ENCODE measurements at places on chromosomes 5 and 9.

DNA sequence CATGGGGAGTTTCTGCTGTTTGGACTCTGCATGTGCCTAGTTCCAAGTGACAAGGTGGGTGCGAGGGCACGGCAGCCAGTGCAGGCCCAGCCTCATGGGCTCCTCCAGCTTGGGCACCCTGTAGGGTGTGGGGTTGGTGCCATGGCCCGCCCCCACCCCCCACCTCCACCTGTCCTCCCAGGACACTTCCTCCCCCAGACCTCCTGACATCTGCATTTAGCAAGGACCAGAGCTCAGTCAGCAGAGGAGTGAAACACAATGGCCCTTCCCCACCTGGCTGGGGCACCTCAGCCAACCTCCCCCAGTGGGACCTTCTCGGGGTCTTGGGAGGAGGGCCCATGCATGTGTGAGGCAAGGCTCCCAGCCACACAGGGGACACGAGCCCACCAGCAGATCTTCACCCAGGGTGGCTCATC lies 1.9 kb upstream of the NKD2 start:
- peak; percentile 20 for DNase-seq
- no peak overlapping the region for H3K4me3 ChIP-seq
- peaks cover 64% of the 10 kb centered on the region for H3K4me1 ChIP-seq
- H3K27me3 ChIP-seq = peaks cover 14% of the 10 kb centered on the region
- no peaks in the 10 kb centered on the region for H3K36me3 ChIP-seq
- H3K27ac ChIP-seq = peak overlapping the region; percentile 47

DNA sequence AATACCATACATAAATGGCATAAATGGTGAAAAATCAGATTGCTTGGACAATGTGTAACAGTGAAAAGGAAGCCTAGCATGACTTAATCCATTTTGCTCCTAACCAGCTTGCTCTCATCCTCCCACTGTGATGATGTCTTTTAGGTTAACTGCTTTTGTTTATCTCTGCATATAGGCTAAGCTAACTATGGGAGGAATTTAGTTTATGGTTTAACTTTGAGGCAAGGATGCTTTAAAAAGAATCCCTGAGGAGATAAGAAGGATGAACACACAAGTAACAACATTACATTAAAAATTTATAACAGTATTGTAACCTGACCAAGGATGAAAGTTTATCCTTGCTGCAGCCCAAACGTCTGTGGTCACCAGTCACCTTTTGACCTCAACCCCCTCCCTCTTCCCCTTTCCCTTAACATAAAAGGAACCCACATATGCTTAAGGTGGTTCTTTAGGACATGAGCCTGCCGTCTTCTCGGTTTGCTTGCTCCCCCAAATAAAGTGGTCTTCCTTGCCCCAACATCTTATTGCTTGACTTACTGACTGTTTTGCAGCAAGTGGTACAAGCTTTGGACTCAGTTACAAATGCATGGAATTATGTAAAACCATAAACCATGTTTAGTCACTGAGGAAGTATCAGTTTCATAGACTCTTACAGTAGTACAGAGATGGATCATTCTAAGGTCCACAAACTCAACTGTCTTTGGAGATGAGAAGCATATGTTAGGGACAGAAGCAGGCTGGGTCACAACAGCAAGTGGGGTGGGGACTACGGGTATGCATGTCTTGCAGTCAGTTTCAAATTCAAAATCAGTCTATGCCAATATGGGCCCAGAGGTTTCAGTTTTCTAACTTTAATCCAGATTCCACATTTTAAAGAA lies 31.3 kb downstream of the AGXT2 start:
- H3K27ac ChIP-seq = no peak overlapping the region
- no peaks in the 10 kb centered on the region for H3K27me3 ChIP-seq
- DNase-seq = no peak
- no peaks in the 10 kb centered on the region for H3K36me3 ChIP-seq
- no peaks in the 10 kb centered on the region for H3K4me1 ChIP-seq
- H3K4me3 ChIP-seq = no peak overlapping the region

- DNase-seq = no peak
- H3K27me3 ChIP-seq = no peaks in the 10 kb centered on the region
- H3K4me3 ChIP-seq = no peak overlapping the region
Observed at GRCh38 chr9:36961561-36962325, 72.3 kb downstream of the PAX5 start.

- peak; percentile 90 for DNase-seq
- 0 out of 2 replicates have a peak, but pooled peaks cover 6% of the 10 kb centered on the region for H3K4me1 ChIP-seq
- H3K27me3 ChIP-seq = no peaks in the 10 kb centered on the region
- H3K4me3 ChIP-seq = peak overlapping the region; percentile 76
Observed at GRCh38 chr5:15501091-15501791, 1.3 kb downstream of the FBXL7 start.

DNA sequence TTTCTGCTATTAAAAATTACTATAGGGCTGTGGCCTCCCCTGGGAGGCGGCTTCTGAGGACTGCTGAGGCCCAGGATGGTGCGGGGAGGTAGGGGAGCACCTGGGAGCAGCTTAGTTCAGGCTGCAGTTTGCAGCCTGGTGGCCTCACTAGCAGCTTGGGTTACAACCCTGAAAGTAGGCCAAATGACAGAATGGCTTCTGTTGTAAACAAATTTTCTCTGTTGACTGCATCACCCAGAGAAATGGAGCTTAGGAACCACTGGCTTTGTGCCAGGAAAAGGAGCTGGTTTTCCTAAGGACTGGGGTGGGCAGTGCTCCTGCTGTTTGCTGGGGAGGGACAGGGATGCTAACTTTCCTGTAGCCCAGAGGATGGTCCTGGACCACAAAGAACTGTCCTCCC lies 130.3 kb downstream of the ENTREP1 start:
- H3K27ac ChIP-seq = no peak overlapping the region
- no peak overlapping the region for H3K4me3 ChIP-seq
- H3K36me3 ChIP-seq = no peaks in the 10 kb centered on the region
- no peak for DNase-seq

GRCh38 chr5:50667023-50667652 lies 701 bp downstream of the PARP8 start:
- no peaks in the 10 kb centered on the region for H3K36me3 ChIP-seq
- peaks cover 20% of the 10 kb centered on the region for H3K4me1 ChIP-seq
- no peak for DNase-seq
- H3K27ac ChIP-seq = peak overlapping the region; percentile 99
- peak overlapping the region; percentile 98 for H3K4me3 ChIP-seq
- H3K27me3 ChIP-seq = no peaks in the 10 kb centered on the region

DNA sequence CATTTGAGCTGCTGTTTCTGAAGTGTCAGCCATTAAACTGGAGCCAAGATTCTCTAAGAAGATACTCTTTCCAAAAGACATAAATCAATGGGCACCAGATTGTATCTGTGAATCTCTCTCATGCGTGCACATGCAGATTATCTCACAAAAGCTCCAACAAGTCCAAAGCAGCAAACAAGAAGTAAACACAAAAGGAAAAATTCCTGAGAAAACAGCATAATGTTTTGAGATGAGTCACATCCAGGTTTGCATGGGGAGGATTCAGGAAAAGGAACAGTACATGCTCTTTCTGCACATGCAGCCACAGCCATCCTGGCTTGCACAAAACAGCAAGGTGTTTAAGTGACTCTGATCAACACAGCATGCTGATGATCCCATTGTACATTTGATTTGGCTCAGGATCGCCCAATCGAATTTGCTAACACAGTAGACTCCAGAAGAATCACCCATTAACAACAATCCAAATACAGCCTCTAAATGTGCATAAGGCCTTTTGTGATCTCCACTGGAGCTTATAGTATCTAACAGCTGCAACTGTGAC lies 143.1 kb downstream of the ELAVL2 start:
- H3K4me3 ChIP-seq = no peak overlapping the region
- no peak for DNase-seq
- no peaks in the 10 kb centered on the region for H3K27me3 ChIP-seq
- no peak overlapping the region for H3K27ac ChIP-seq

DNA sequence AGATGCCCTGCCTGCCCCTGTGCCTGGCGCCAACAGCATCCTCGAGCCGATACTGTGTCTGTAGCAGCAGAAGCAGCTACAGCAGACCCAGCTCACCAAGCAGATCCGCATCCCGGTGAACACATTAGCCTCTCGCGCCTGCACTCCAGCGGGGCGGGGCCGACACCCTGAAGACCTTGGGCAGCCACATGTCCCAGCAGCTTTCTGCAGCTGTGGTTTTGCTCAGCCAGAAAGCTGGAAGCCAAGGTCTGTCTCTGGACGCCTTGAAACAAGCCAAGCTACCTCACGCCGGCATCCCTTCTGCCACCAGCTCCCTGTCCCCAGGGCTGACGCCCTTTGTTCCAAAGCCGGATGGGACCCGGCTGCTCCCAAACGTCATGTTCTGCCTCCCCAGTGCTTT lies 59.6 kb downstream of the ACTBL2 start:
- no peak for DNase-seq
- no peaks in the 10 kb centered on the region for H3K36me3 ChIP-seq
- no peak overlapping the region for H3K27ac ChIP-seq
- no peaks in the 10 kb centered on the region for H3K27me3 ChIP-seq

GRCh38 chr5:176873541-176874172 lies 25.5 kb downstream of the HK3 start:
- H3K36me3 ChIP-seq = no peaks in the 10 kb centered on the region
- H3K4me1 ChIP-seq = no peaks in the 10 kb centered on the region
- no peak for DNase-seq
- H3K4me3 ChIP-seq = no peak overlapping the region

DNA sequence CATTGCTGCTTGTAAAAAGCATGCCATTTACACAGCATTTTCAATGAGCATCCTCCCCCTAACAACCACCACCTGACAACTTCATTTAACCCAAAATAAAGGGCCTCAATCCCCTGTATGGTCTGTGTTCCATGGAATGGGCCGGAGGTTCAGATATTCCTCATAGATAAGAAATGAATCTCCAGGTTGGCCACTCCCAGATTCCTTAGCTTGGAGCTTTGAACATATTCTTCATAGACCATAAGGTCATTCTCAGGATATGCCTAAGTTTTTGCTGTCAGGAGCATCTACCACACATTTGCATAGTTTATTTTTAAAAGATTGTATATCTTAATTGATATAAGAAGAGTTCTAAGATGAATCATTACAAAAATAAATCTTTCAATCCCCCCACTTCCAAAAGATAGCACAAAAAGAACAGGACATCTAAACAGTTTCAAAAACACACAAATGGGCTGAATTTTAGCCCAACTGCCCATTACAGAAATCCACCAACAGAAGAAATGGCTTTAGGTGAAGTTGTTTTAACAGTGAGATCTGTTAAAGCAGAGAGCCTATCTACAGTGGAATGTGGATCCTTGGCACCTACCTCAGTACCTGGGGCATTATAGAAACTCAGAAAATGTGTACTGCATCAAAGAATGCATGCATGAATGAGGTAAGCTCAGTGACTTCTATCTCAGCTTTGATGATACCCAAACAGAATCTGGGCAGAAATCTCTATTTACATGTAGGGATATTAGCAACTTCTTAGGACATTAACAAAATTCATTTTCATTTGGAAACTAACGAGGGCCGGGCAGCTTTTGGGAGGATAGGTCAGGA lies 179.8 kb downstream of the SEC61B start:
- no peak overlapping the region for H3K27ac ChIP-seq
- no peaks in the 10 kb centered on the region for H3K36me3 ChIP-seq
- no peak for DNase-seq
- no peaks in the 10 kb centered on the region for H3K27me3 ChIP-seq
- no peaks in the 10 kb centered on the region for H3K4me1 ChIP-seq

GRCh38 chr9:79080536-79080935 lies 491.2 kb upstream of the TLE4 start:
- H3K4me1 ChIP-seq = no peaks in the 10 kb centered on the region
- H3K36me3 ChIP-seq = no peaks in the 10 kb centered on the region
- H3K27me3 ChIP-seq = no peaks in the 10 kb centered on the region
- H3K4me3 ChIP-seq = no peak overlapping the region
- DNase-seq = no peak
- no peak overlapping the region for H3K27ac ChIP-seq

- no peaks in the 10 kb centered on the region for H3K27me3 ChIP-seq
- no peaks in the 10 kb centered on the region for H3K36me3 ChIP-seq
- no peak overlapping the region for H3K4me3 ChIP-seq
- 0 out of 2 replicates have a peak, but pooled peaks cover 8% of the 10 kb centered on the region for H3K4me1 ChIP-seq
- H3K27ac ChIP-seq = no peak overlapping the region
Observed at GRCh38 chr9:22055090-22055489, 46.0 kb upstream of the CDKN2B start.

- H3K36me3 ChIP-seq = no peaks in the 10 kb centered on the region
- H3K4me1 ChIP-seq = no peaks in the 10 kb centered on the region
- DNase-seq = no peak
Observed at GRCh38 chr5:165242646-165243045, 1737.2 kb downstream of the MAT2B start.

GRCh38 chr9:125089331-125089730 lies 54.0 kb downstream of the SCAI start:
- H3K36me3 ChIP-seq = no peaks in the 10 kb centered on the region
- H3K4me1 ChIP-seq = no peaks in the 10 kb centered on the region

GRCh38 chr9:114830546-114830945 lies 24.7 kb upstream of the TNFSF15 start:
- no peaks in the 10 kb centered on the region for H3K4me1 ChIP-seq
- DNase-seq = no peak
- no peaks in the 10 kb centered on the region for H3K36me3 ChIP-seq
- H3K4me3 ChIP-seq = no peak overlapping the region
- H3K27me3 ChIP-seq = no peaks in the 10 kb centered on the region

GRCh38 chr9:93491593-93492232 lies 38.3 kb upstream of the FAM120AOS start:
- H3K4me1 ChIP-seq = no peaks in the 10 kb centered on the region
- DNase-seq = no peak
- no peaks in the 10 kb centered on the region for H3K27me3 ChIP-seq
- no peak overlapping the region for H3K27ac ChIP-seq
- H3K4me3 ChIP-seq = no peak overlapping the region

DNA sequence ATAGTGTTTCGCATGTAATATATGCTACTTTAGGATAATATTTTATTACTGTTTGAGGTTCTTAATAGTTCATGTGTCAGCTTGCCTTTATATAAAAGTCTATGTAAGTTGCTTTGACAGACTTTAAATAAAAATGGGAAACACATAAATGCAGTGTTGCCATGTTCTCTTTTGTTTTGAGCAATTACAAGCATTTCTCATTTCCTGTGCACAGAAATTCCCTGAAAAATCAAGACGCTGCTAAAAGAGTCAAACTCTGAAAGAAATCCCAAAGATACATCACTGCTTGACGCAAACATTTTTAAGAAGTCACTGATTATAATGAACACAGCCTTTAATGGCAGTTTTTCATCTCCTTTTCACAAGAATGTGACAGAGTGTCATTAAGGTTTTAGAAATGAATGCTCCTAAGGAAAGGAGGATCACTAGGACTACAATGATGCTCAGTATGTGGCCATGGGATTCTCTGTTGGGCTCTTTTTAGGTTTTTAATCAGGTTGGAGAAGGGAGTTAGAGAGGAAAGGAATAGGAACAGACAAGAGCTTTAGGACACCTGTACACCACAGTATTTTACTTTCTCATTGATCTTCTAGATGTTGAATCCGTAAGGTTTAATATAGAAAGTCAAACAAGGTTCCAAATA lies 29.4 kb downstream of the ZCCHC7 start:
- no peak overlapping the region for H3K4me3 ChIP-seq
- H3K4me1 ChIP-seq = peaks cover 6% of the 10 kb centered on the region
- H3K27me3 ChIP-seq = no peaks in the 10 kb centered on the region
- no peak for DNase-seq
- no peak overlapping the region for H3K27ac ChIP-seq

- DNase-seq = no peak
- H3K27me3 ChIP-seq = no peaks in the 10 kb centered on the region
- H3K4me1 ChIP-seq = no peaks in the 10 kb centered on the region
Observed at GRCh38 chr5:39846144-39846543, 421.4 kb upstream of the DAB2 start.

Measured in MM.1S (cell line).